ENCODE measurements at places on chromosomes 7 and 10. TPM values are rescaled to one million over a fixed set of nuclear protein-coding genes. Genes with fewer than 3 reads are reported as not detected.

Gene MMD2
- total RNA-seq, result not detected

GRCh38 chr10:128511284-128511683 is 385.1 kb upstream of the MKI67 start:
- H3K4me1 ChIP-seq, result no peaks in the 10 kb centered on the region
- no peak overlapping the region for H3K4me3 ChIP-seq
- no peak for DNase-seq
- no peaks in the 10 kb centered on the region for H3K36me3 ChIP-seq

Gene SPDYE2
- not detected for total RNA-seq

DNA sequence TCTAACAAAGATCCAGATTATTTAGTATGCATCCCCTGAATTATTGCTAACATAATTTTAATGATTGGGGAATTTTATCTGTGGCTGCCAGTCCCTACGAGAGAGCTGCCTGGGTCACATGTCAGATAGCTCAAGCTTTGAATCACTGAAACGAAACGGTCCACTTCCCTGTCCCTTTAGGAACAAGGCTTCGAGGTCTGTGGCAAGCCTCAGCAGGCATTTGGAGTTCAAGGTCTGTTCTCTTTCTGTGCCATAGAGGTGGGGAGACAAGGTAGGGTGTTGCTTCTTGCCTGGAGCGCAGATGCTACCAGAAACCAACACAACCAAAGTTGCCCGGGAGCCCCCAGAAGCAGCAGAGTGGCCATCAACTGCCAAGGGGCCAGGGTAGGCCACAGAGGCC is 13.9 kb upstream of the SH2D4B start:
- DNase-seq, result no peak
- peaks cover 2% of the 10 kb centered on the region for H3K36me3 ChIP-seq
- H3K27ac ChIP-seq, result no peak overlapping the region
- no peaks in the 10 kb centered on the region for H3K27me3 ChIP-seq
- no peaks in the 10 kb centered on the region for H3K4me1 ChIP-seq

DNA sequence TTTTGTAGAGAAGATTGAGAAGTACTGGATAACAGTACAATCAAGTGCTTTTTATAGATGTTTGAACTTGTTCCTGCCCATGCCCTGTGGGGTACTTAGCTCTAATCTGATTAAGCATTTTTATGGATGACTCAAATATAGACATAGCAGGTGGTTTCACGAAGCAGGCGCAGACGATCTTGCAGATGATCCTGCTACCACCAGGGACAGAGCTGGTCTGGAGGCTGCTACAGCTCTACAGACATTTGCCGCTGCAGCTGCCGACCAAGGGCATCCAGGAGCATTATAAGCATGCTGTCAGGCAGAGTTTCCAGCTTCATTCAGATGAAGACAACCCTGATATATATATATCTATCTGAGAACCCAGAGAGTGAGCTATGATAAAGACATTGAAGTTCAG is 650.4 kb downstream of the NXPH1 start:
- DNase-seq, result no peak
- no peaks in the 10 kb centered on the region for H3K4me1 ChIP-seq
- no peaks in the 10 kb centered on the region for H3K36me3 ChIP-seq
- H3K27me3 ChIP-seq, result no peaks in the 10 kb centered on the region
- H3K4me3 ChIP-seq, result no peak overlapping the region

DNA sequence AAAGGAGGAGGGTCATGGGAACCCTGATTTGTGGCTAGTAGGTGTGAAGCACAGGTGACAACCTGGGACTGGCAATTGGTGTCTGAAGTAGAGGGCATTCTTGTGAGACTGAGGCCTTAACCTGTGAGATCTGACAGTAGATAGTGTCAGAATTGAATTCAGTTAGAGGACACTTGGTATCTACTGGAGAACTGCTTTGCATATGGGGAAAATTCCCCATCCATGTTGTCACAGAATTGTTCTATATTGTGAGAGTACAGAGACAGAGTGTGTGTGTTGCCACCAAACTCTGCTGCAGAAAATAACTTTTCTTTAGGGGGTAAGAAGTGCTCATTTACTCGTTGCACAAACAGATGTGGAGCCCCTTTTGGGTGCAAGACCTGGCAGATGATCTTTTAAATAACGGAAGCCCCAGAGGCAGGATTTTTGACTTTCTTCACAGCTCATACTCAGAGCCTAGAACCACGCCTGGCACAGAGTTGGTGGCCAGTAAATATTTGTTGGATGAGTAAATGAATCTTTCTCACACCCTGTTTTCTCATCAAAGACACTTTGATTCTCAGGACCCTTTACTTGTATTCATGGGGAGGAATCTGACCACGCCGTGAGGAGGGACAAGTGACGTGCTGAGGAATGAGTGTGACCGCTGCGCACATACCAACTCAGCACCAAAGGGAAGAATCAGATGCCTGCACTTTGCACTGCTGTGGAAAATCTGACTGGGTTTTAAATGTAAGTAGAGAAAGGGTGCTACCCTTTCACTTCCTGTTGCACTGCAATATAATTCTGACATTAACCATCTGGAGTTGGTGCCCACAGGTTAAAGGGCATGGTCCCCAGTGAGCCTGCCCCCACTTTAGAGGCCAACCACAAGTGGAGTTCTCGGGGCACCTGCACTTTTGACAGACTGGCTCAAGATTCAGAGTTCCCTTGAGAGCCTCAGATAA is 39.2 kb upstream of the SDHAF3 start:
- 0 out of 2 replicates have a peak, but pooled peaks cover 4% of the 10 kb centered on the region for H3K27me3 ChIP-seq
- H3K4me1 ChIP-seq, result no peaks in the 10 kb centered on the region
- no peaks in the 10 kb centered on the region for H3K36me3 ChIP-seq
- no peak overlapping the region for H3K27ac ChIP-seq
- H3K4me3 ChIP-seq, result no peak overlapping the region
- DNase-seq, result no peak

Data from HCT116 (cell line).